ENCODE measurements at places on chromosomes 13 and 19. TPM values are rescaled to one million over a fixed set of nuclear protein-coding genes. Genes with fewer than 3 reads are reported as not detected.

DNA sequence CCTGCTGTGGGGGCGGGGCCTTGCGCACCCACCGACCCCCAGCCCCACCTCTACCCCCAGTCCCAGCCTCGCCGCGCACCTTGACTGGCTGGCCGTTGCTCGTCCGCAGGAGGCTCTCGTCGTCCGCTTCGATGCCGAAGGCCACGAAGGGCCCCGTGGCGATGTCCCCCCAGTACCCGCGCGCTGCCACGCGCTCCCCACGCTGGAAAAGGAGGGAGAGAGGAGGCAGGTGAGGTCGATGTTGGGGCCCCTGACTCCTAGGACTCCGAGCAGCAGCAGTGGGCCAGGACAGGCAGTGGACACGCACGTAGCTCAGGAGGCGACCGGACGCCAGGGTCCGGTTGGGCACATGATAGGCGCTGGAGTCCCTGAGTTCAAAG, 3.4 kb upstream of the TNNI3 start:
- H3K4me1 ChIP-seq = no peaks in the 10 kb centered on the region
- H3K27me3 ChIP-seq = peaks cover 15% of the 10 kb centered on the region
- no peak for DNase-seq

The THSD8 gene
- total RNA-seq = 13.2 TPM

- no peak overlapping the region for H3K4me3 ChIP-seq
- H3K4me1 ChIP-seq = peaks cover 39% of the 10 kb centered on the region
- H3K36me3 ChIP-seq = no peaks in the 10 kb centered on the region
Measured at GRCh38 chr19:38316477-38317067, 825 bp upstream of the YIF1B start.

GRCh38 chr13:76853481-76853880, 32.7 kb downstream of the KCTD12 start:
- peak; percentile 81 for DNase-seq
- no peak overlapping the region for H3K4me3 ChIP-seq
- peak overlapping the region; percentile 71 for H3K27ac ChIP-seq
- no peaks in the 10 kb centered on the region for H3K27me3 ChIP-seq
- no peaks in the 10 kb centered on the region for H3K36me3 ChIP-seq

GRCh38 chr19:2962018-2962670, 15.2 kb upstream of the TLE6 start:
- DNase-seq = peak; percentile 89
- H3K4me1 ChIP-seq = no peaks in the 10 kb centered on the region
- no peaks in the 10 kb centered on the region for H3K36me3 ChIP-seq
- no peak overlapping the region for H3K27ac ChIP-seq
- H3K27me3 ChIP-seq = no peaks in the 10 kb centered on the region
- H3K4me3 ChIP-seq = no peak overlapping the region
